ENCODE measurements at places on chromosomes 13 and 19. TPM values are rescaled to one million over a fixed set of nuclear protein-coding genes. Genes with fewer than 3 reads are reported as not detected.
A peak's percentile ranks its signal among the peaks of the same experiment; 100 is the strongest.

Gene ERICH6B
- polyA plus RNA-seq, result 1.5 TPM

Gene COQ8B
- 90.6 TPM for polyA plus RNA-seq

Gene MYDGF
- polyA plus RNA-seq, result 122 TPM

GRCh38 chr13:48004201-48004600 is 3.1 kb upstream of the SUCLA2 start:
- DNase-seq, result no peak

Gene POSTN
- polyA plus RNA-seq, result 4.0 TPM

- DNase-seq, result no peak
These were observed 4.6 kb downstream of the EPN1 start for GRCh38 chr19:55679343-55680257.

- no peak for DNase-seq
These were observed 287.9 kb upstream of the NBEA start for GRCh38 chr13:34654203-34654602.

DNA sequence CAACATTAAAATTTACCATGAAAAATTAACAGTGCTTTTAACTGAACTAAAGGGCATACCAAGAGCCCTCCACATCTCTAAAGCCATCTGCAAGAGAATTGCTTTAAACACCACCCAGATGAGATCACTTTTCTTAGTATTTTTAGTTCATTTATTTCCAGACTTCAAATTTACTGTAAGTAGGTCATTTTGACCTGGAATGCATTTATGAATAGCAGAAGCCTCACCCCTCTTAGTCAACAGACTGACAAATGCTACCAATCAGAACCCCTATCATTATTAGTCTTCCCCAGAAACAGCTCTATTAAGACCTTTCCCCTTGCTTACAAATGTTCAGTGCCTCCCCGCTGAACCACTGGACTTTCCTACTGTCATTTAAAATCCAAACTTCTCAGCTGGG is 27.3 kb downstream of the RUBCNL start:
- no peak for DNase-seq

DNA sequence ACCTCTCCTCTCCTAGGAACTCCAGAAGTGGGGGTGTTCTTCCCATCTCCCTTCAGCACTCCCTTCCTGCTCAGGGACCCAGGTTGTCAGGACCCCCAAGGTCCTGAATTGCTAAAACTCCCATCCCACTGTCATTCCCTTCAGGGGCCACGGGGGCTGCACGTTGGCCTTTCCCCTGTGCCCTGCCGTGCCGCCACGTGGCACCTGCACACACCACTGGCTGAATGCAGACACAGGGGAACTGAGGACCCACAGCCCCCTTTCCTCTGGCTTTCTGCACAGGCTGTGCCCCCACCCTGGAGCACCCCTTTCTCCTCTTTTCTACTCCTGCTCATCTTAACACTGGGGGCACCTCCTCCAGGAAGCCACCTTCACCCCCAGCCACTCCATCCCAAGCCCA is 9.0 kb downstream of the SHANK1 start:
- no peak for DNase-seq

- DNase-seq, result no peak
These were observed 545.9 kb upstream of the MIR17HG start for GRCh38 chr13:90801621-90802020.

GRCh38 chr13:27171827-27172494 is 350 bp upstream of the USP12 start:
- peak; percentile 96 for DNase-seq

Gene PRTN3
- 0.44 TPM for polyA plus RNA-seq

GRCh38 chr13:63938851-63939250 is 2523.2 kb upstream of the PCDH20 start:
- DNase-seq, result no peak

DNA sequence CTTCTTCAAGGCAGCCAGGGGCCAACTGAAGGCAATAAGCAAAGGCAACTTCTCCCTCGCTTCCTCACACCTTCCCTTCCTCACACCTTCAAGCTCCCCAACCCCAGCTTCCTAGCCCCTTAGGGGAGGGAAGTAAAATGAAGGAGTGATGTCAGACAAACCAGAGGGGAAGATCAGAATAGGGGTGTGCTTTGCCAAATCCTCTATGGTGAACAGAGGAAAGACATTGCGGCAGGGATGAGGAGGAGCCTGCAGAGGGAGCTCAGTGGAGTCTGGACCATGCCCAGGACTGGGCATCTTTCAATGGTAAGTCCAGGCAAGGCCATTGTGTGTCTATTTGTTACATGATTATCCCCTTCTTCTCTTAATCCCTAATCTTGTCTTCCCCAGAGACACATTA is 164.0 kb downstream of the TSHZ3 start:
- peak; percentile 9 for DNase-seq

- no peak for DNase-seq
These were observed 1.1 kb upstream of the CALR start for GRCh38 chr19:12937093-12937926.

DNA sequence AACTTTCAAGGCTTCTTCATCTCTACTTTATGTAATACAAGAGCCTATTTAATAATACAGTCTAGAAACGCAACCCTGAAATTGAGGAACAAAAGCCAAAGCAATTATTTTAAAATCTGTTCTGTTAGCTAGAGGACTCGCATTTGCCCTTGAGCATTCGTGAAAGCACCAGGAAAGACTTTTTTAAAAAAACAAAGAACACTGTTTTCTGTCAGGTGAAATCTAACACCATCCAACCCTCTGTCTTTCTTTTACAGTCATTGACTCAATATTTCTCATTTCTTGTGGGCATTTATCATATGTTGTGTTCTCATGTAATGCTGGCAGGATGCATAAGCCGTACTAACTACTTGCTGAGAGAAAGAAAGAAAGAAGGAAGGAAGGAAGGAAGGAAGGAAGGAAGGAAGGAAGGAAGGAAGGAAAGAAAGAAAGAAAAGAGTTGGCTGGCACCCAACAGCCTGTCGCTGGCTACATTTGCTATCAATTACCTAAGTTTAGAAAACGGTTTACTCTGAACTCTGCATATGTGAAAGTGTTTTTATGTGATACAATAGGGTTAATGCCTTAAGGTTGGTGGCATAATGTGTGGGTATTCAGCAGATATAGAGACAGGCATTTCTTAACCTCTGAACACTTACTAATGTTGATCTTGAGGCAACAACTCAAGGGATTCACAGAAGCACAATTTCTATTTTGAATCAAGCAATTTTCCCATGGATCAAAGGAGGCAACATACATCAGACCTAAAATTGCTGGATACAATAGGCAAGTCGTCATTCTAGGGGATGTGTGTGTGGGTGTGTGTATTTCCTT is 445.4 kb downstream of the DCT start:
- DNase-seq, result no peak

Gene CDX2
- polyA plus RNA-seq, result not detected

DNA sequence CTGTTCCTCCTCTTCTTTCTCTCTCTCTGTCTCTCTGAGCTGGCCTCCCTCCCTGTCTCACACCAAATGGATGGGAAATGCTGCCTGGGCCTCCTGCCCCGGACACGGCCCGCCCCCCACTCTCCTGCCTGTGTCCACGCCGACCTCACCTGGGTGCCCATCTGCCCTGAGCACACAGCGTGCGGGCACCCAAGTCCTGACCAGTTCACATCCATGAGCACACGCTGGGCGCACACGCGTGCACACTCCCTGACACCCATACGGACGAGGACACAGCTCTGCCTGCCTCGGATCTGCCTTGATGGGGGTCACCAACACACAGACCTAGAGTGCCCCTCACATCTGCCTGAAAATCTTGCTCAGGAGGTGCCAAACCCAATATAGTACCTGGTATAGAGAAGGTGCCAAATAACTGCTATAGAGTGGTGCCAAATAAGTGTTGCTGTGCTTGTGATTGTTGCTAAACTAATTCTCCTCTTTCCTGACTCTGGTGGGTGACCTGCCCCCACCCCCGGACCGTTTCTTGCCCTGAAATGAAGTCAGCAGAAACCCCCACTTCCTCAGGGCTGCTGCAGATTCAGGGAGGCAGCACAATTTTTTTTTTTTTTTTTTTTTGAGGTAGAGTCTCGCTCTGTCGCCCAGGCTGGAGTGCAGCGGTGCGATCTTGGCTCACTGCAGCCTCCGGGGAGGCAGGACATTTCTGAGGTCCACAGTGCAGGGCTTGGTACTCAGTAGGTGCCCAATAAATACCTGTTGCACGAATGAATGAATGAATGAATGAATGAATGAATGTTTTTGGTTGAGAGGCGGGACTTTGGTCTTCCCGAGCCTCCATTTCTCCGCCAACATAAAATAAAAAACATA is 4.6 kb downstream of the NFIC start:
- no peak for DNase-seq

DNA sequence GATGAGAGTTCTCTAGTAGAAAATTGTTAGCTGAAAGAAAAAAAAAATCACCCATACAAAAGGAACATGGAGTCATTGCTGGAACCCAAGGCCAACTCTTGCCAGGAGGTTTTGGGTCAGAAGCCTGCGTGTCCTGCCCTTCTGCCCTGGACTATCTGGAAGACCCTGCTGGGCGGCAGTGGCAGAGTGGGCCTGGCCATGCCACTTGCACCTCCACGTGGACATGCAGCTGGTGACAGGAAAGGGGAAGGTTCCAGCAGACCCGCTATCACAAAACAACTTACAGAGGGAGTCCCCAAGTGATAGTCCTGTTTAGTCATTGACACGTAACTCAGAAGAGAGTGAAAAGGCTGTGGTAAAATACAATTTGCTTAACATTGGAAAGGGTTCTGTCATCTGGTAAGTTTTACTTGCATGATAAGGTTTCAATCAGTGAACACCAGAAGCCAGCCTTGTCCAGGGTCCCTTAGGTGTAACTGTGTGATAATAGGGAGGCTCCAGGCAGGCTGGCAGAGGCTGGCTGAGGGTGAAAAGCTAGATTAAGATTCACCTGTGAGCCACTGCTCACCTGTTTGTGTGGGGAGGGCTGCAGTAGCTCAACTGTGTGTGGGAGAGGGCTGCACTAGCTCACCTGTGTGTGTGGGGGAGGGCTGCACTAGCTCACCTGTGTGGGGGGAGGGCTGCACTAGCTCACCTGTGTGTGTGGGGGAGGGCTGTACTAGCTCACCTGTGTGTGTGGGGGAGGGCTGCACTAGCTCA is 47.8 kb downstream of the COL4A2 start:
- no peak for DNase-seq

Gene TLE6
- polyA plus RNA-seq, result 45.8 TPM

Gene CLDN10
- polyA plus RNA-seq, result 0.16 TPM

Gene STAP2
- polyA plus RNA-seq, result 18.7 TPM

- peak; percentile 55 for DNase-seq
These were observed 44.4 kb upstream of the NPAS1 start for GRCh38 chr19:46975011-46975924.

- peak; percentile 77 for DNase-seq
These were observed 10.1 kb downstream of the GRIN2D start for GRCh38 chr19:48403606-48404005.

Gene IGFL2
- not detected for polyA plus RNA-seq

GRCh38 chr19:2042485-2043250 is 8.4 kb downstream of the MKNK2 start:
- DNase-seq, result peak; percentile 39

Gene PCDH20
- 6.5 TPM for polyA plus RNA-seq

DNA sequence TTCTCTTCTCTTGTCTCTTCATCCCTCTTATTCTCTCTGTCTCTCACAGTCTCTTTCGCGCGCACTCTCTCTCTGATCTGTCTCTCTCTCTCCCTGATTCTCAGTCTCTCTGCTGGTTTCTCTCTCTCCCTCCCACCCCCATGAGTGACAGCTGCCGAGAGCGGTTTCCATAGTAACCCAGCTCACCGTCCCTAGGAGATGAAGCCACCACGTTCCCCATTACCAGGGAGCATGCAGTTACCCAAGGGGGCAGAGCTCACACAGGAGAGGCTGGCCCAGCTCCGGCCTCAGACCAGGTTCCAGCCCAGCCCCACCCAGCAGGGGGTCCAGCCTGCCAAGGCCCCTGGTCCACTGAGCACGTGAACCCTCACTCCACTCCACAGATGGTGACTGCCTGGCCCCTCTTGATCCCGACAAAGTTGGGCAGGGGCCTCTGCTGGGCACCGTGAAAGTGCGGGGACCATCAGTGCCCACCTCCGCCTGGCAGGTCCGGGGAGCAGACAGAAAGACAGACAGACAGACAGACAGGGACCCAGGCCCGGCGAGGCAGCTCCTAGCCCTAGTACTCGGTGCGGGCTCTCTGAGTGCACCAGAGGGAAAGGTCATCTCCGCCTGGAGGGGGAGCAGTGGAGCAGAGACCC is 50.6 kb downstream of the CELF5 start:
- peak; percentile 13 for DNase-seq

DNA sequence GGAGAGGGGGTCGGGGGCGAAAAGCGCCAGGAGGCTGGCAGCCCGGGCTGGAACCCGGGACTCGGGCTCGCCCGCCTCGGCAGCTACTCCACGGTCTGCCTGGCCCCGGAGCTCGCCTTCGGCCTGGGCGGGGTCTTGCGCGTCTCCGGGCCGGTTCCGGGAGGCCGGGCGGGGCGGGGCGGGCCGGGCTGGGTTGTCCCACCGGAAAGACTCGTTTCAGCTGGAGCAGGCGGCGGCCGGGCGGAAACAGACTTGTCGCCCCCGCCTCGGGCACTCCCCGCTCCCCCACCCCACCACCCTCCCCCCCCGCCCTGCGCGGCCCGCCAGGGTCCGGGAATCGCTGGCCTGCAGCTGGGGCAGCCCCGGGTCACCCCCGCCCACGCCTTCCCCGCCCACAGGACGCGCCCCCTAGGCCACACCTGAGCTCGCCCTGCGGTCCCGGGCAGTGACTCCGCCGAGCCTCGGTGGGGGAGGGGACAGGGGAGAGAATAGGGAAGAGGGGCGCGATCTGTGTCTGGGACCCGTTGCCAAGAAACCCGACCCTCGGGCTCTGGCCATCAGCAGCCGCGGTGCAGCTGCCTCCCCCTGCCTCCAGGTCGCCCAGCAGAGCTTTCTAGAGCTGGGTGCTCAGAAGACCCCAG is 109.4 kb downstream of the KCTD15 start:
- DNase-seq, result peak; percentile 45

DNA sequence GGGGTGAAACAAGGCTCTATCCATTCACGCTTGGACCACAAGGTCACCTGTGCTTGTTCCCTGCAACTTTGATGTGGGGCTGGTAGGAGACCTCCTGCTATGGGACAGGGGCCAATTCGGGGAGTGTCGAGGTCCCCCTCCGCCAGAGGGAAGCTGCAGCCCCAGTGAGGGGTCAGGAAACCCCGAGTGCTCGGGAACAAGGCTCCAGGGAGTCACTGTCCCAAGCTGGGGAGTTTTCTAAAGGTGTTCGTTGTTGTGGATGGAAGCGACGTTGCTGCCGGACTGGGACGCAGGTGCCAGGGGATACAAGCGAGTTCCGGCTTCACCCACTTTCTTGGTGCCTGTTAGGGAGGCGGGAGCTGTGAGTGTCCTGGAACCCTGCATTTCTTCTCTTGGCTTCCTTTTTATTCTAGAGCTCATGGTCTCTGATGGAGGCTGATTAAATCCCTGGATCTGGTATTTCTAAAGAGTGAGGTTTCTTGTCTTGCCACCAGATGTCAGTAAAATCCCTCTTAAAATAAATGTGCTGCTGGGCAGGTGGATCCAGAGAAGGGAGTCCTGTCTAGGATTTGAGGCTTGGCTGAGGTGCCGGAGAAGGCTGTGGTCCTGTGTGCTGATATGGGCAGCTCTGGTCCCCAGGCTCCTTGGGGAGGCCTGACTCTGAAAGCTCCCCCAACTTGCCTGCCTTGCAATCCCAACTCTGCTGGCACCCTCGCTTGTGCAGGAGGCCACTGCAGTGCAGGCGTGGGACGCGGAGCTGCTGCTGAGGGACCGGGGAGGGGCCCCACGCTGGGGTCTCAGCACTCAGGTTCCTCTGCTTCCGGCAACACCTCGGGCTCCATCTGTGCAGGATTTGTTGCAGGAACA is 153.9 kb downstream of the TEX29 start:
- DNase-seq, result peak; percentile 56
